ENCODE measurements at places on chromosomes 4 and X.
A peak's percentile ranks its signal among the peaks of the same experiment; 100 is the strongest.

DNA sequence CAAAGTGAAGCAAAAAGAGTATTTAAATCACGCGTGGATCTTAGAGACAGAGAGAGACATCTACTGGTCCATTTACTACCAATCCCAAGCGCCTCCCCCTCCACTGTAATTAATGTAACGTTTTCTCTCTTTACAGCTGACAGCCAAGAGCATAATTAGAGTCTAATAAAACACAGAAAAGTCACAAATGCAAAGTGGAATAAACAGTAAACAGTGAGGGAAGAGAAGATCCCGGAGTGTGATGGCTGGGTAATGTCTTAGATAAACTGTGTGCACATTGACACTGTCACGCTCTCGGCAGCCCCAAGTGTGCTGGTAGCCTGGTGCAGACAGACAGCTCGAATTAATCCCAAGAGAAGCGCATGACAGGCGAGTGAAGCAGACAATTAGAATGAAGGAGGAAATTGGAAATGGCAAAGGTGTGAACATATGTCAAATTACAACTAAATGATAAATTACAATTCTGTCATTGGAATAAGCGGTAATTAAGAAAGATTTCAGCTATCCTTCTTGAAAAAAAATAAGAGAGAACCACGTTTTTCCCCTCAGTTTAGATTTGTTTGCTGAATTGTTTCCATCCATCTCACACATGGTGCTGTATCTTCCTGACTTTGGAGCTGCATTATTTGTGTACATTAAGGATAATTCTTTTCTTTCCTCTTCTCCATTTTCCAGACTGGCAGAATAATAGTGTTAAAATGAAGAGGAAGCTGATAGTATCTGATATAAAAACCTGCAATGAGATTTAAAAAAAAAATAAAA is 100.1 kb downstream of the CXXC4 start:
- DNase-seq: peak; percentile 3

DNA sequence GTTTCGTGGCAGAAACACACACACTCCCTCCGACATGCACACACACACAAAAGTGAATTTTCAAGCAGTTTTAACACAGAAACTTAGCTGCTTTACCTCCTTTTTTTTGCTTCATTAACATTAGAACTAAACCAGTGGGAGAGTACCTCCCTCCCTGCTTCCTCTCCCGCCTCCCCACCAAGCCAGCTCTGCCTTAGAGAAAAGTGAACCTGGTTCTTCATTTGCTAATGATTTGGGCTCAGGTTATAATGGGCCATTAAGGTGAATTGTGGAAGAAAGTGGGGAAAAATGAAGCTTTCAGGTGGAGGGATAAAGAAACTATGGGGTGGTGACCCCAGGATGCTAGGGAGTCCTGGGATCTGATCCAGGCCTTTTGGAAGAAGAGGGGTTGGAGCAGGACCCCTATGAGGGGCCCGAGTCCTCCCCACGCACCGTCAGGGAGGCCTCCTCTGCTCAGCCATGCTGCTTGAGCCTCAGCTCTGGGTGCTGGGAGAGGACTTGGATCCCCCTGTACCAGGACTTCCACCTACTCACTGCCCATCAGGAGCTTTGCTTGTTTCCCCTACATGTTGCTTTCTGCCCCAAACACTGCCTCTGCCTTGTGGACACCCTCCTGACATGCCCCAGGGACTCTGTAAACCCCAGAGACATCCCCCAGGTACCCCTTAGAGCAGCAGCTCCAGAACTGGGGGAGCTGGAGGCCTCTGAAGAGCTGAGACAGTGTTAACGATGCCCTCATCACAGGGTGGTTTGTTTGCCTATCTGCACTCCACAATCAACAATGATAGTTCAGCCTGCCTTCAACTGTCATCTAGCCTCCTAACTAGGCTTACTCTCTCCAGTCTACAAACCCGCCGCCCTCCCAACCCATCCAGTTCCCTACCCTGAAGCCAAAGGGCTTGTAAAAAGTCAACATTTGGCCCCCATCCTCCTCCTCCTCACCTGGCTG is 6.5 kb upstream of the JADE1 start:
- DNase-seq: no peak

GRCh38 chrX:56499372-56499771 is 64.1 kb upstream of the UBQLN2 start:
- DNase-seq: no peak

DNA sequence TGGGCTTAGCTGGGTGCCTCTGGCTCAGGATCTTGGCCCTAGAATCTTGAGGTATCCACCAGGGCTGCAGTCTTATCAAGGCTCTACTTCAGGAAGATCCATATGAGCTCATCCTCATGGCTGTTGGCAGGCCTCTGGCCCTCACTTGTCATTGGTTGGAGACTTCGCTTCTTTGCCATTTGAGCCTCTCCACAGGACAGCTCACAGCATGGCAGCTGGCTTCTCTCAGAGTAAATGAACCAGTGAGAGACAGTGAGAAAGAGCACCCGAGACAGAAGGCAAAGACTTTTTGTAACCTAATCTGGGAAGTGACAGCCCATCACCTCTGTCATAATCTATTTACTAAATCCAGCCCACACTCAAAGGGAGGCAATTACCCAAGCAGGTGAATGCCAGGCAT is 236.8 kb downstream of the GPAT3 start:
- DNase-seq: no peak

DNA sequence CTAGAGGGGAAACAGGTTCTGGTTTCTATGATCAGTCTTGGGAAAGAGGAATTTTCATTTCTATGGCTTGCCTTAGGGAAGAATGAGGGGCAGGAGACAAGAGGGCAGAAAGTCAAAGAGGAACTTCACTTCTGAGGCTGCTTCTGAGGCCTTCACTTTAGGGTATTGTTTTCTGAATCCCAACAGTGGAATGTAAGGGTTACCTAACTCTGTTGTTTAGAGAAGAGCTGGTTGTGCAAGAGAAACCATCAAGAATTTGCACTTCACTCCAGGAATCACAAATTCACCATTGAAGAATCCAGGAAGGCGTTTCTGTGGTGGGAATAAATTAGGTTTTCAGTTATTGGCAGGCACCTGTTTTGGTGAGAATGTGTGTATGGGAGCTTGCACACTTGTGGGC is 126.7 kb upstream of the AMOT start:
- peak; percentile 56 for DNase-seq

GRCh38 chr4:80206521-80207171 is 9.3 kb downstream of the PRDM8 start:
- DNase-seq: no peak

- no peak for DNase-seq
Observed at GRCh38 chr4:48149827-48150370, 15.8 kb upstream of the TXK start.

DNA sequence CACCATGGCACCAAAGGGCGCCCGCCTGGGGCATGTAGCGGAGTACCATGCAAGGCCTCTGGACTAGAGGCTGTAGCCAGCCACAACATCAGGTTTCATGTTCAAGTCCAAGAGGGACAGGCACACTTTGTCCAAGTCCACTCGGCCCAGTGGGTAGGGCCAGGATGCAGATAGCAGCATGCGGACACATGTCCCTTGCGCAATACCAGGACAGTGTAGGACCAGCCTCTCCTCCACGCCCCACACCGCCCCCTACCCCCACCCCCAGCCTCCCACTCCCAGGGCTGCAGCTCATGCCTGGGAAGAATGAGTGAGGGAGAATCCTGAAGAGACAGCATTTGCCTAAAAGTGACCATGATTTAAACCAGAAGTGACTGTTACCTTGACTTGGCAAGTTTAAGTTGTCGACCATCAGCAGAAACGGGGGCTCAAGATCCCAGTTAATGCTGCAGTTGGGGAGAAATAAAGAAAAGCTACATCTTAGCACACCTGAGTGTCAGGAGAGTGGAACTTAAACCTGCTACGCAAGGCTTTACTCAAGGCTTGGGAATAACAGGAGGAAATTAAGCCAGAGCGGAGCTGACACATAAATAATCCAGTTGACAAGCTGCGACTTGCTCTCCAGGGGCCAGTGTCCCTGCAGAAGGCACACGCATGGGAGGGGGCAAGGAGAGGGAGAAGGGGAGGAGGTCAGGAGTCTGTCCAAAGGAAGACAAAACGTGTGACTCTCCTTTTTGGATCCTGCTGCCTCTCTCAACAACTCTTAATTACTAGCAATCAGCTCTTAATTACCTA is 221.7 kb downstream of the BCOR start:
- DNase-seq: no peak

- DNase-seq: no peak
Observed at GRCh38 chr4:186854256-186854655, 130.6 kb upstream of the FAT1 start.

DNA sequence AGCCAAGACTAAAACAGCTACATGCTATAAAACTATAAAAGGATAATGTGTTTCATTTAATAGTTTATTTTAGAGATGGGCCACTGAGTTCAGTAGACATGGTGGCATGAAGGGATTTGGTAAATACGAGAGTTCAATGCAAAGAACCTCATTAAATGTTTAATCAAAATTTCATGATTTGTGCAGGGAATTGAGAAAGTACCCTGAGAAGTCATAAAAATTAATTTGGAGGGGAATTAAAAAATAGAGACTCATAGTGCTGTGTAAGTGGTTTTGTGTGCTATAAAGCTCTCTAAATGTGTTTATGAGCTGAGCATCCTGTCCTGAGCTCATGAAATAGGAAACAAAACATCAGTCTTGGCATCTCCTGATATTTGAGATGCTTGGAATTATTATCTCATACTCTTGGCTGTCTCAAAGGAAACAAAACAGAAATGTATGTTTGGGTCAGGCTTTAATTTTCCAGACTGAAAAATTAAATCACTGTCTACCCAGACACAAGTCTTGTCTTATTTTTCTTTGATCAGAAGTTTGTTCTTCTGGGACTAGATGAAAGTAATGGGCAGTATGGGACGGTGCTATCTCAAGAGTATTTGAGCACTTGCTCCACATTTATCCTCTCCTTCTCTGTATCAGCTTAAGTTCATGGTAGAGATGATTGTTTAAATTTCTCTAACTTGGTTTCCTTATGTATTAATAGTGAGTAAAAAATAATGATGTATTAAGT is 38.0 kb upstream of the EMCN start:
- no peak for DNase-seq

DNA sequence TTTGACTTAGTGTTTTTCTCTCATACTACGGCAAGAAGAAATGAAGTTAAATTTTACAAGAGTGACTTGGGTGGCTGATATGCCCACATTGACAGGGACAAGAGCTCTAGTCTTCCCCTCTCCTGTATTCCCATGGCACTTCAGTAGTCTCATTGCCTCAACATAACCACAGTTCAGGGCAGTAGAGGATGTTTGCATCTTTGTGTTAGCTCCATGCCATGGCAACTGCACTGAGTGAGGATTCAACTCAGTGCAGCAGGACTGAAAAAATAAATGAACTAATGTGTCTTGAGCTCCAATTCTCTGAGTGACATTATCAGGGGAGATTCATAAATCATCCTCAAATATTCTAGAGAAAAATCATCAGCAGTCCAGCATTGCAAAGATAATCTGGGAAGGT is 78.8 kb downstream of the TET2 start:
- no peak for DNase-seq

GRCh38 chrX:63686878-63687714 is 97.9 kb downstream of the ARHGEF9 start:
- peak; percentile 55 for DNase-seq

DNA sequence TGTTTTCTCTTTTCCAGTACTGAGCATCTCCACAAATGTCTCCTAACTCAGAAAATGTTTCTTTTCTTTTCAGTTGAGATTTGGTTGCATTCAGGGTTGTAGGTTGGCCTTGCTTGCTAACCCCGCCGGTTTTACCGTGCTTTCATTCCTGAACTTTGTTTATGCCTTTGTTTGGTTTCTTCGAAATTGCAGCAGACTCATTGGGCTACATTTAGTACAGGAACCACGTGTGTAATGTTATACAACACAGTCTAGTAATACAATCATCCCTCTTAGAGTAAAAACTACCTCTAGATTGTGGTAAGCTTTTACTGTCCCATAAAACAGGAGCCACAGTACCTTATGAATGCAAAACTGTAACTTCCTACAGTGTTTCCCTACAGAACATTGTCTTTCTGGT is 57.9 kb downstream of the CCKAR start:
- DNase-seq: no peak

- DNase-seq: peak; percentile 68
Observed at GRCh38 chrX:75746891-75747639, 38.0 kb downstream of the MAGEE2 start.

- DNase-seq: no peak
Observed at GRCh38 chr4:107857741-107858140, 33.0 kb downstream of the SGMS2 start.

DNA sequence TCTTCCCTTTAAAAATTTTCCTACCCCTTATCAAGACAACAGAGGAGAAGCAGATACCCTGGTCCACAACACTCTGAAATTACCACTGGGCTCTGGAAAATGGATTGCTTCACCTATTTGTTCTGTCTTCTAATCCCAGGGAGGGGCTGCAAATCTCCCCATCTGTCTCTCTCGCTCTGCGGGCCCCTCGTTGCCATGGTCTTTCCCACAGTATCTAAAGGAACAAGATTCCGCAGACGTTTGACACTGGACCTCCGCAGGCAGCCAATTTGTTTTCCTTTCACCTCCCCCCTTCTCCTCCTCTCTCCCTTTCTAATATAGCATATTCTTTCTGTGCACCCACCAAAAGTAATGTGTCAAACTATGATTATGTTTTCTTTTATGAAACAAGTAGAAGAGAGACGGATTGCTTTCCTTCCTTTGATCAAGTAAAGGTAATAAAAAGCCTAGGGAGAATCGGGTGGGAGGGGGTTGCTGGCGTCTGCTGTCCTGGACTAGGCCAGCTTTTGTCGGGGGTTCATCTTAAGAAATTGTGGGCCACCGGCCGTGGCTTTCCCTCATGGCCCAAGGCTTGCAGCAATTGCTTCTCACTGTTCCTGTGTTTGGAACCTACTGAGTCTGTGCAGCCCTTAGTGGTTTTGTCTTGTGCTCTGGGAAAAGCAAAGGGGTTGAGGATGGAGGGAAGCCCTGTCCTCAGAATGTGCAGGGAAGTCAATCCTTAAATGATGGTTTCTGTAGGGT is 81.0 kb downstream of the MGST2 start:
- no peak for DNase-seq

GRCh38 chrX:150051096-150051495 is 112.8 kb upstream of the EOLA2 start:
- DNase-seq: no peak

- no peak for DNase-seq
Observed at GRCh38 chr4:153111426-153112040, 92.7 kb upstream of the TRIM2 start.

DNA sequence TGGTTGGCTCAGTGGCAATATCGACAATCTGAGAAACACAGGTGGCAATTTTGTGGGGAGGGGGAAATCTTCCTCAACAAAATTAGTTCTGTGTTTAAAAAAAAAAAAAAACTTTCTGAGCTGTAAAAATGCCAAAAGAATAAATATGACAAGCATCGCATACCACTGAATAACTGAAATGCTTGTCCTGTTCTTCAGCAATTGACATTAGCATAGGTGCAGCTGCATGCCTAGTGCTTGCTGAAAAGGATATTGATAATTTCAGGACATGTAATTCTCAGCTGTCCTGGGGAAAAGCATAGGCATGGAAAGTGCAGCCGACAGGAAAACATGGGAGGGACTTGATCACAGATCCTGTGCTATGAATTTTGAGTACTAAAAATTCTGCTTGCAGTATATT is 147.2 kb downstream of the SOWAHB start:
- no peak for DNase-seq

GRCh38 chr4:24645765-24646550 is 61.6 kb upstream of the DHX15 start:
- no peak for DNase-seq

GRCh38 chr4:88952081-88952480 is 104.9 kb downstream of the FAM13A start:
- no peak for DNase-seq

All from astrocyte of the hippocampus (primary cell).